SK-N-SH (cell line): ENCODE measurements at places on chromosomes 6 and 20. TPM values are rescaled to one million over a fixed set of nuclear protein-coding genes. Genes with fewer than 3 reads are reported as not detected.

HTR1E gene
- polyA plus RNA-seq, result 0.02 and 0.03 TPM in 2 replicates

SLC17A2 gene
- not detected in 2 replicates for polyA plus RNA-seq

SRMS gene
- polyA plus RNA-seq, result not detected in 2 replicates

SLC4A11 gene
- 1.6 and 2.7 TPM in 2 replicates for polyA plus RNA-seq

PRRT1 gene
- 1.2 and 1.5 TPM in 2 replicates for polyA plus RNA-seq

FKBP1C gene
- 1.2 and 1.7 TPM in 2 replicates for polyA plus RNA-seq

FLRT3 gene
- 1.8 and 2.2 TPM in 2 replicates for polyA plus RNA-seq

SULF2 gene
- 11.3 and 20.2 TPM in 2 replicates for polyA plus RNA-seq

SIRPD gene
- not detected in 2 replicates for polyA plus RNA-seq

ULBP2 gene
- polyA plus RNA-seq, result 5.0 and 5.3 TPM in 2 replicates

ZNF451 gene
- polyA plus RNA-seq, result 8.5 and 11.1 TPM in 2 replicates

UNC93A gene
- not detected in 2 replicates for polyA plus RNA-seq

SLC22A2 gene
- not detected in 2 replicates for polyA plus RNA-seq

TMEM244 gene
- polyA plus RNA-seq, result 3.8 and 4.1 TPM in 2 replicates

PPIL6 gene
- polyA plus RNA-seq, result 1.1 and 1.9 TPM in 2 replicates

HRH3 gene
- polyA plus RNA-seq, result 0.02 TPM in 2 replicates

NRN1 gene
- polyA plus RNA-seq, result 8.5 and 8.9 TPM in 2 replicates

CDH22 gene
- polyA plus RNA-seq, result 0.03 TPM in 1 of 2 replicates, not detected in the other

OR2H2 gene
- not detected in 2 replicates for polyA plus RNA-seq

MYCT1 gene
- polyA plus RNA-seq, result 7.6 and 15.4 TPM in 2 replicates

TTK gene
- 3.6 and 4.1 TPM in 2 replicates for polyA plus RNA-seq

CLIC1 gene
- polyA plus RNA-seq, result 520 and 569 TPM in 2 replicates

FRS3 gene
- polyA plus RNA-seq, result 7.5 and 8.6 TPM in 2 replicates

PTCHD4 gene
- polyA plus RNA-seq, result 4.0 and 5.1 TPM in 2 replicates

CNKSR3 gene
- polyA plus RNA-seq, result 1.6 TPM in 2 replicates

ADTRP gene
- polyA plus RNA-seq, result 0.84 and 1.2 TPM in 2 replicates

OR2H1 gene
- polyA plus RNA-seq, result not detected in 2 replicates

ENPP3 gene
- polyA plus RNA-seq, result not detected in 2 replicates

RBPJL gene
- polyA plus RNA-seq, result not detected in 2 replicates

CRISP3 gene
- polyA plus RNA-seq, result not detected in 2 replicates

TP53INP2 gene
- polyA plus RNA-seq, result 4.9 and 6.4 TPM in 2 replicates

CGAS gene
- 0.02 TPM in 1 of 2 replicates, not detected in the other for polyA plus RNA-seq

ZC2HC1B gene
- not detected in 2 replicates for polyA plus RNA-seq

TREM2 gene
- polyA plus RNA-seq, result not detected in 2 replicates

CLIC5 gene
- 0.03 TPM in 1 of 2 replicates, not detected in the other for polyA plus RNA-seq

CCN5 gene
- polyA plus RNA-seq, result 0.05 TPM in 2 replicates

DNMT3B gene
- polyA plus RNA-seq, result 2.2 and 2.4 TPM in 2 replicates

BPIFA1 gene
- not detected in 2 replicates for polyA plus RNA-seq

EFCAB8 gene
- polyA plus RNA-seq, result not detected in 2 replicates

SLC13A3 gene
- 0.10 and 0.21 TPM in 2 replicates for polyA plus RNA-seq

DEFB124 gene
- polyA plus RNA-seq, result 0.26 and 0.49 TPM in 2 replicates

PNLDC1 gene
- not detected in 2 replicates for polyA plus RNA-seq

SERPINB6 gene
- polyA plus RNA-seq, result 102 and 111 TPM in 2 replicates

HSPA1L gene
- polyA plus RNA-seq, result 0.69 and 0.83 TPM in 2 replicates

THBS2 gene
- 105 and 166 TPM in 2 replicates for polyA plus RNA-seq

WFDC12 gene
- polyA plus RNA-seq, result not detected in 2 replicates

AAR2 gene
- 17.4 and 23.4 TPM in 2 replicates for polyA plus RNA-seq

RPP21 gene
- polyA plus RNA-seq, result 68.8 and 108 TPM in 2 replicates

CDH26 gene
- 0.03 and 0.13 TPM in 2 replicates for polyA plus RNA-seq

COL11A2 gene
- polyA plus RNA-seq, result 0.99 and 1.1 TPM in 2 replicates

XKR7 gene
- 0.02 and 0.10 TPM in 2 replicates for polyA plus RNA-seq

ANKS1A gene
- polyA plus RNA-seq, result 7.6 and 8.2 TPM in 2 replicates

HLA-DRB1 gene
- not detected in 2 replicates for polyA plus RNA-seq

SLPI gene
- not detected in 2 replicates for polyA plus RNA-seq

PROKR2 gene
- 0.13 and 0.44 TPM in 2 replicates for polyA plus RNA-seq

RNF39 gene
- polyA plus RNA-seq, result not detected in 2 replicates

SF3B5 gene
- 281 and 316 TPM in 2 replicates for polyA plus RNA-seq
